HFFc6 (cell line): ENCODE measurements at places on chromosomes 11 and 22.

GRCh38 chr11:62504158-62504973 is 42.2 kb downstream of the AHNAK start:
- no peak for DNase-seq

DNA sequence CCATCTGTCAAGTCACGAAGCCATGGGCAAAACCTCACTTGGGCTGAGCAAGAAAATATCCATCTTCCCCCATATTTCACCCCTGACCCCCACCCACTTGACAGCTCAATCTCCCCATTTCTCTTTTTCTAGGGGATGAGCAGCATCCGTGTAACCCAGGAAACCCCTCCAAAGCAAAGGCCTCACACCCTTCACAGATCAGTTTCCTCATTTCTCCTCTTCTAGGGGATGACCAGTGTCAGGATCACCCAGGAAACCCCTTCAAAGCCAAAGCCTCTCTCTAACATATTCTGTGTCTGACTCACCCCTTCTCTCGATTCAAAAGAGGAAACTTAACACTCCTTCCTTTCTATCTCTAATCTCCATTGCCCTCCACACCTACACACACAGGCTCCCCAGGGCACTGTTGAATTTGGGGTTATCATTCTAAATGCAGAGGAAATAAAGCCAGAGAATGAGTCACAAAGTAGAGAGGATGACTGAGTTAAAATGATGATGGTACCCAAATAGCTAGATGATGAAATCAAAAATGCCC is 439.7 kb downstream of the BUD13 start:
- no peak for DNase-seq

DNA sequence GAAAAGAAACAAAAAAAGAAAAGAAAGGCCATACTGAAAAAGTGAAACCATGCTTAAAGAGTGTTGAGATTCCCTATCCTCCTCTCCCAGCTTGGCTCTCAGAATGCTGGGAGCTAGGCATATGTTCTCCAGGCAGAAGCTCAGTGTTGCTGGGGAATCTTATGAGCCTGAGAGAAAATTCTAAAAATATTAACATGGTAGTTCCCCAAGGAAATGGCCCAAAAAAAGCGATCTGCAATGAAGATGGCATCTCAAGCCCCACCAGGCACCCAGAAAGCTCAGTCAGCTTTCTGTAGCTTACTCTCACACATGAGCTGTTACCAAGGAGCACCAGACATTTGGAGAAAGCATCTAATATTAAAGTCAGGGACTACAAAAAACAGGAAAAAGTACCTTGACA is 94.5 kb downstream of the CD44 start:
- DNase-seq, result no peak

- no peak for DNase-seq
Observed at GRCh38 chr11:118909619-118910308, 16.0 kb downstream of the BCL9L start.

- peak; percentile 86 for DNase-seq
Observed at GRCh38 chr11:6320411-6321155, at the start of gene CAVIN3. CAVIN3 (minus strand) TSS chr11:6320501; CDS start chr11:6320476, 25 bp downstream.

DNA sequence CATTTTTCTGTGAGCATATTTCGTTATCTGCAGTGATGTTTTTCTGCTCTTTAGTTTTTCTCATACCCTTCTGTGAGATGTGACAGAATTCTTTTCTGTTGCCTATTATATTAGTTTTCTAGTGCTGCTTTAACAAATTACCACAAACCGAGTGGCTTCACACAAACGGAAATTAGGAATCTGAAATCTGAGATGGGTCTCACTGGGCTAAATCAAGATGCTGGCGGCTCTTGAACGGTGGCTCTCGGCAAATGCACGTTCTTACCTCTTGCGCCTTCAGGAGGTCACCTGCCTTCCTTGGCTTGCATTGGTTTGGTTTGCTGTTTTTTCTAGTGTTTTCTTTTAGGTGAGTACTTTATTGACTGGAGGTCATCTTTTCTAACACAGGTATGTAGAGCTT is 13.0 kb downstream of the ZBED4 start:
- DNase-seq, result no peak

DNA sequence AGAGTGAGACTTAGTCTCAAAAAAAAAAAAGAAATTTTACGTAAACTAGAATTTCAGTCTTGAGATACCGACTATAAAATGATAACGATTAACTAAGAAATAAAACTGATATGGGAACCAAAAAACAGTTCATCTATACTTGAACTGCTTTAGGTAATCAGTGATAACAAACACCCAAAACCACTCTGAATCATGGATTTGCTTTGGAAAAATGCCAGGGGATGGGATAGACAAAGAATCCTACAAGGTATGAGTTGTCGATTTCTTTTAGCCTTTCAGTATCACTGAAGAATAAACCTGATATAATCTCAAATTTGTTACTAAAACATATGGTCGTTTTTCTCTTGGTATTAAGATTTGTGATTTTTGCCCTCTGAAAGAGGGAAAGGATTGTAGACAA is 13.7 kb downstream of the CSTF3 start:
- DNase-seq, result no peak

- no peak for DNase-seq
Observed at GRCh38 chr11:30258679-30259078, 27.9 kb downstream of the FSHB start.

DNA sequence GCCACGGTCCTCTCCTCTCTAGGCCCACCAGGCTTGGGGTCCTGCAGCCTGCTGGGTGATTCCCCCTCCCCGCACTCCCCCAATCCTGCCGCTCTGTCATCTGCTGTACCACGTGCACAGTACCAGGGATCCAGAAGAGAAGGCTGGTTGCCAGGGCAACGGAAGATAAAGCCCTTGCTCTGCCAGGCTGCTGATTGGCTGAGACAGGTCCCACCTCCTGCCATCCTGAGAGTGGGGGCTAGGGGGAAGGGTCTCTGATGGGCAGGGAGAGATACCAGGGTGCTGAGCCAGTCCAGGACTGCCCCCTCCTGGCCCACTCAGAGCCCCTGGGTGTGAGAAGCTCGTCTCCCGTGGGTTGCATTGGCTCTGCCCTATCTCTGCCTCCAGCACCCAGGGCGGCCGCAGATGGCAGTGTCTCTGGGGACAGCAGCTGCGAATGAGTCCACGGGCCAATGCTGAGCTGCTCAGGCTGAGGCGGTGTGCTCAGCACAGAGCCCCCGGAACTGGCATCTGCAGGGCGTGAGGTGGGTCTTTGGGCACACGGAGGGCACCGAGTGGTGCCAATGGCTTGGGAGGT is at the start of gene SMIM45:
Gene SMIM45 (plus strand): TSS at position 253 of the 577 bp plus-strand sequence.
- no peak for DNase-seq

- no peak for DNase-seq
Observed at GRCh38 chr11:11262171-11262920, 90.7 kb downstream of the CSNK2A3 start.

GRCh38 chr22:32328306-32329201 is 29.1 kb upstream of the RFPL3 start:
- no peak for DNase-seq

- peak; percentile 46 for DNase-seq
Observed at GRCh38 chr11:65588199-65589054, 7.2 kb downstream of the KCNK7 start.
